Stimulated activated CD4-positive, alpha-beta T cell treated with anti-CD3 and anti-CD28 coated beads, Interleukin-1b, Interleukin-23, amount 100 ng/mL, for 1 hour (primary cell): ENCODE measurements at places on chromosomes 7 and 10.

DNA sequence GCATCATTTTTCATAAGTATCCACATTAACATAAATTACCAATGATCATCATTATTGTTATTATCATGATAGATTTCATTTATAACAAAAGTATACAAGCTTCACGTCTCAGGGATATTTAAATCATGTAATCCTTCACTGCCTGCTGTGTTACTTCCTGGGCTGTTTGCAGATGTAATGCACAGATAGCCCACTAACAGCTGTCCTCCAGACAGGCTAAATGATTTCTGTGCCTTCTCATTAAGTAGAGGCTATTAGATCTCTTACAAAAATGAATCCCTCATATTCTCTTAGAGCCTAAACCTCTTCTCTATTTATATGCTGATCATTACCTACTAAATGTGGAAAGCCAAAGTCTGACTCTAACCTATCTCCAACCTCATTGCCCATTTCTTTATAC, 9.3 kb downstream of the PCLO start:
- no peak for DNase-seq

DNA sequence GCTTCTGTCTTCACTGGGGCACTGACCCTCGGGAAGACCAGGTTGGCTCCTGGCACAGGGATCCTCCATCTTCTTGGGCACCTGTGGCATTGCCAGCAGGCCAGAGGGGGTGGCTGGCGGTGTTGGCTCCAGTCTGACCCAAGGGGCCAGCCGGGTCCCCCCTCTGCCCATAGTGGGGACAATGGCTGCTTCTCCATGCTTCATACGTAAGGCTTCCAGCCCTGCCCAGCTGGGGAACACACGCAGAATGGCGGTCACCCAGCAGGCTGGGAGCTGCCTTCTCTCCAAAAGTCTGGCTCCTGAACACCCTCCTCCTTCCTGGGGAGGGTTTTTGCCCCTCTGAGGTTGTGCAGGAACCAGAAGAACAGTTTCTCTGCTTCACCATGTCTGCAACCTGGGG, 106.8 kb downstream of the NEURL1 start:
- no peak for DNase-seq

GRCh38 chr7:79612022-79612421, 158.6 kb upstream of the MAGI2 start:
- DNase-seq, result no peak

- DNase-seq, result no peak
Observed at GRCh38 chr10:72832701-72833100, 60.8 kb upstream of the OIT3 start.

DNA sequence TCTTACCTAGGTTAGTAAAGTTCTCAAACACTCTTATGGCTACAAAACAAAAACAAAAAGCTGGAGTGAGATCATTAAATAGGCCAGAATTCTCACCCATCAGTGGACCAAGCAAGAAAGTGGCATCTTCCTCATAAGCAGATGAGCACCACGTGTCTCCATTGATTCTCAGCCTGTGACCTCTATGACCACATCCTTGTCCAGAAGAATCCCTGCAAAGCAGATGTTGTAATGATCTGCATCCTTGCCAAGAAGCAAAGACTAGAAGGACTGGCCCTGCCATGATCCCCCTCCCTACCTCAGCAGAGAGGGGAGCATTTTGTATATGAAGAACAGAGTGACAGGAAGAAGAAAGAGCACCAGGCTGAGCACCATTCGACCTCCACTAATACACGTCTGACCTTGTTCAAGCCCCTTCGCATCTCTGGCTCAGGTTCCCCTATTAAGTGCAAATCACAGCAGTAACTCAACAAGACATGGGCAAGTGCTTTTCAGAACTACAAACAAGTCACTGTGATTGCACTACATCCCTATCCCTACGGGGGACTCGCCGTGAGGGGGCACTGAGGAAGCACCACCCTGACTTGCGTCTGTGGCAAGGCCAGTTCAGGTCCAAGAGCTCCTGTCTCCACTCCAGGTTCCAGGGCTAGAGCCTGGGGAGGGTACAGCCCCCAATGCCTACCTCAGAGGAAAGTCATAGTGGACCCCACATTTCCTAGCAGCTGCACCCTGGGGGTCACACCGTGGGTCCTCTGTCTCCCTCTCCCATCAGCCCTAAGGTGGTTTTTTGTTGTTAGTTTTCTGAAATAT, 22.2 kb upstream of the RASSF4 start:
- no peak for DNase-seq

DNA sequence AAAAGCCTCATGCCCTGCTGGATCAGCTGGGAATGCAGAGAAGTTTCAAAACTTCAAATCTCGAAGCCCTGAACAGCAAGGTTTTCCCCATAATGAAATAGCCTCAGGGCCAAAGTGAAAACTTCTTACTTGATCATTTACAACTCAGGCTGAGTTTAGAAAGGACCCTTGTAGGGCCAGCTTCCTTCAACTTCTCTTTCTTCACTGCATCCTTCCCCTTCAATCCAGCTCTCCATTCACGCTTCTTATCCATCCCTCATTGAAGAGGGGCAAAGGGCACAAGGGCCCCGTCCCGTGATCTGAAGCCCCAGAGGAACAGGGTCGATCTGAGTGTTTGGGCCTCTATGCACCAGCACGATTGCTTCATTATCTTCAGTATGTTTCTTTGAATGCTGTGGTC, 392.2 kb upstream of the CELF2 start:
- no peak for DNase-seq

GRCh38 chr7:138581065-138581464, 120.1 kb downstream of the SVOPL start:
- DNase-seq, result no peak

DNA sequence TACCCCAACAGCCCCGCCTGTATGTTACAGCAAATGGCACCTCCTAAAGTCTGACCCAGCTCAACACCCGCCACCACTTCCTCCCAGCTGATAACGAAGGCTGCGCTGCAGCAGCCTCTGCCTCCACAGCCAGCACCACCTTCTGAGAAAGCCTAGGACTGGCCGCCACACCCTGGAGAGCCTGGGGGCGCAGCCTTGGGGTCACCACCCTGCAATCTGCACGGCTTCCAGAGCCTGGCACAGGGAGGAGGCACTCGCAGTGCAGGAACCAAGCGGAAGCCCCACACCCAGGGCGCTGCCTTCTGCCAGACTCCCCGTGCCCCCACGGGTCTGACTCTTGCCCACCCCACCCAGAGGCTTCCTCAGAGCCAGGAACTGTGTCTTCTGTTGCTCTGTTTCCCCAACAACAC, 112.5 kb downstream of the MAD1L1 start:
- DNase-seq, result no peak

DNA sequence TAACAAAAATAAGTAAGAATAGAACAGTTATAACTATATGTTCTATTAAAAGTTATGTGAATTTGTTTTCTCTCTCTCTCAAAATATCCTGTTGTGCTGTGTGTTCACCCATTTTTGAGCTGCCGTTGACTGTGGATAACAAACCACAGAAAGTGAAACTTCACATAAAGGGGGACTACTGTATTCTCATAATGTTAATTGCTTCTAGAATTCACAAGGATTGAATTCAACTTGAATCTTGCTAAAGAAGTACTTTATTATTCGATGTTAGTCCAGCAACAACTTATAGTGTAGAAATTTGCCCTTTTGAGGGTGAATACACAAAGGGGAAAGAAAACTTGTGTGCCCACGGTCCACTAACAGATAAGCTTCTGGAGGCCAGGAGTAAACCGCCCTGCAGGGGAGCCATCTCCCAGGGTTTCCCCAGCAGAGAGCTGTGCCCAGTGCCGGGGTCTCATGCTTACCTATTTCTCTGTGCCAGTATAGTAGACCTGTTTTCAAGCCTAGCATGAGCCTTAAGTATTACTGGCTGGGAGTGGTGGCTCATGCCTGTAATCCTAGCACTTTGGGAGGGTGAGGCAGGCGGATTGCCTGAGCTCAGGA, 87.1 kb downstream of the KAT6B start:
- no peak for DNase-seq

DNA sequence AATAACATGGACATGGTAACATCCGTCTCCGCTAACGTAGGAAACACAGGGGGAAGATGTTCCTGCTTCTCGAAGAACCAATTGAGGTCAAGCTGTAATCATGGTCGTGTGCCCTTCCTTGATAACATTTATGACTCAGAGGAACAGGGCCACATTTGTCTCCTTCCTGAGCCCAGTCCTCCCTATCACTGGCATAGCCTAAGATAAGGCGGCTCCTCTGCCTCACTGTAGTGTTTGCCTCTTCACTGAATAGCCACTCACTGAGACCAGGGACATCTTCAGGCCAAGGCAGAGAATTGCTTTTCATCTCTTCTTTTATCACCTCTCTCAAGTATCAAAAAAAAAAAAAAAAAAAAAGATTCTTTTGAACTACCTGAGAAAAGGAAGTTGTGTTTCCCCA, 5.4 kb upstream of the GRM8 start:
- no peak for DNase-seq

DNA sequence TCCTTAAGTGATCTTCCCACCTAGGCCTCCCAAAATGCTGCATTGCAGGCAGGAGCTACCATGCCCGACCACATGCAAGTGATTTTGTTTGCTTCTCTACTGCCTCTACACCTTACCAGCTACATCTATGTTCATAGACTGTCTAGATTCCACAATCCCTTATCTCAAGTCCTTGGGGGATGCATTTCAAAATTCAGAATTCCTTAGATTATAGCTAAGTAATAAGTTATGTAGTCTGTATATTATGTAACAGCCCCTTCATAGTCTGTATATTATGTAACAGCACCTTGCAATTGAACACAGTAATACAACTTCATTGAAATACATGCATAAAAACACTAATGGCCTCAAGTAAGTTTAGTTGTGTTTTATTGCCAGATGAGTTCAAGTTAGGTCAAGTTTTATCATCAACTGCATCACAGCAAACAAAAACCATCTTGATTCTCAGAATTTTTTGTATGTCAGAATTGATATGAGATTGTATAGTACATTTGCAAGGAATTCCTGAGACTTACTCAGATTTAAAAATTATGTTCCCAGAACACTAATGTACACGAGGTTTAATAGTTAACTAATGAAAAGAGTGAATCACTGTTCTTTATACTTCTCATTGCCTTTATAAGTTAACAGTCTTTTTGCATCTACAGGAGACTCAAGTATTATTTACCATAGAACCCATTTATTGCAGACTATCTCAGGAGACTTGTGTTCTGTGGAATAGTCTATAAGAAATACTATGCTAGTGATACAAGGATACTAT, 11.6 kb upstream of the FOXP2 start:
- no peak for DNase-seq
